Fibroblast of skin of right quadriceps (primary cell): ENCODE measurements at places on chromosomes 2 and 18.
A peak's percentile ranks its signal among the peaks of the same experiment; 100 is the strongest.

DNA sequence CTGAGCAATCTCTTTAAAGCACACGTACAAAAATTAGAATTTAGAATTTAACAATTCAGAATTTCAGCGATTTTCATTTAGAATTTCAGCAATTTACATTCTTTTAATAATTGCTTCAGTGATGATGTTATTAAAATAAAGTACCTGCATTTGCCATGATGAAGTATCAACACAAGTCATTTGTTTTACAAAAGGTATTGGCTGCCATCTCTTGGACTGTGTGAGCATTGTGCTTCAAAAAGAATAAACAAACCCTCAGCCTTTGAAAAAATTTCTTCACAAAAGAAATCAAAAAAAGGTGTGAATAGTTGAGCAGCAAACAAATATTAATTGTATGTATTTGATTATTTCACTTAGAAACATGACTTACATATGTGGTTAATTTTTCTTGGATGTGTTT is 27.1 kb upstream of the ZC3H15 start:
- DNase-seq: peak; percentile 17

- peak; percentile 72 for DNase-seq
Observed at GRCh38 chr2:160279813-160280465, 79.9 kb upstream of the ITGB6 start.

- DNase-seq: peak; percentile 3
Observed at GRCh38 chr18:46546111-46546640, 110.8 kb downstream of the LOXHD1 start.

- no peak for DNase-seq
Observed at GRCh38 chr2:170339322-170339721, 161.4 kb downstream of the MYO3B start.

DNA sequence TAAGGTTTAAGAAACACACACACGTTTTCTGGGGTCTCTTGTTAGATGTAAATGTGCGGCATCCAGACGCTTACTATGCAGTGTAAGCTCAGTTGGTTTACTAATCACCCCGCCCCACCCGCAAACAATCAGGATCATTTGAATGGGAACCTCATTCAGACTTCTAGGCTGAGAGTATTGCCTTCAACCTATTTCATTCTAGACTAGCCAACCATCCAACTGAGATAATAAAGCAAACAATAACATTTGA is 1.3 kb upstream of the FIGN start:
- no peak for DNase-seq

GRCh38 chr2:109174626-109175349 is 45.8 kb downstream of the SH3RF3 start:
- DNase-seq: no peak

DNA sequence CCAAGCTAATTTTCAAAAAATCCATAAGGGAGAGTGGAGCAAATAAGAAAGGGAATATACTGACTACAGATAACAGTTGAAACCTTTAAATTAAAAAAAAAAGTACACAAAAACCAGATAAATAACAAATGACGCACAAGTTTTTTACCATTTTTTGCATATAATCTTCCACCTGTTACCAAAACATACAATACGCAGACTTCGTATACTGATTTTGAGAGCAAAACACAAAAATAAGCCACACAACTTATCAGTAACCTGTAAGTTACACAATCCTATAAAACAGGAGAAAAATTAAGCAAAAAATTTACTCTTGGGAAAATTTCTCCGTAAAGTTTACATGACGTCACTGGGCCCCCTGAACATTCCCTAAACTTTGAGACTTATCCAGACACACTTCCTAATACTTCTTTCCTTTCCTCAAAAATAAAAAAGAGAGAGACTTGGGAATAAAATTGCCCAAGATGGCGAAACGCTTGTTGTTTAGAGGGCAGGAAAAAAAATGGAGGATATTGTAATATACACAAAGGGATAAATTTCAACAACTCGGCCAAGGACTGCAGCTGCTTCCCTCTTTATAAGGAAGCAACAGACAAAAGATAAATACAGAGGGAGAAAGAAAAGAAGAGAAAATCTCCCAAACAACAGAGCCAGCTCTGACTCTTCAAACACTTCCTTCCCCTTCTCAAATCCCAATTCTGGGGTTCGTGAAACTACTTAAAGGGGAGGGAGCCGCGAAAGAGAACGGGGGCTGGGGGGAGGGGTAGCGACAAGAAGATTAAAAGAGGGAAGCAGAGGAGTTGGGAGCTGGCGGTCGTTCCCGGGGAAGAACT is 1.6 kb downstream of the BAZ2B start:
- DNase-seq: peak; percentile 80

GRCh38 chr2:25252291-25253152 is 84.1 kb upstream of the POMC start:
- peak; percentile 75 for DNase-seq
